ENCODE measurements at places on chromosomes 11 and 22.

DNA sequence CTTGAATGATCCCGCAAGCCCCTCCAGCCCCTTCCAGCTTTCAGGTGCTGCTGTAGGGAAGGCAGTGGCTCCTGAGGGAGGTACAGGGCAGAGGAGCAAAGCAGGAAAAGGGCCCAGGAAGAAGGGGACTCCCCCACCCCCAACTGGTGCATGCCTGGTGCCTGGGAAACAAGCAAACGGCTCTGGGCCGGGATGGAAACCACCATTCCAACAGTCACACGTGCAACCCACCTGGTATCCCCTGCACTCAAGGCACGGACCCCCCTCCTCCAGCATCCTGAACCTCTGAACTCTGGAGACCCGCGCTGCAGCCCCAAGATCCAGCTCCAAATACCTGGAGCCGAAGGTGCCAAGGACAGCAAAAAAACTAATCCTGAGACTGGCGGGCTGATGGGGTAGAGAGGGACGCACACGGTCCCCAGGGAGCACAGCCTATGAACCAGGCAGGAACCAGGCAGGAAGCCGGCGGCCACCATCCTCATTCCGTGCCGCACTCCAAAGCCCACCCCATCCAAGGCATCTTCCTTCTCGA lies 537 bp downstream of the SCN4B start:
- no peak for DNase-seq

DNA sequence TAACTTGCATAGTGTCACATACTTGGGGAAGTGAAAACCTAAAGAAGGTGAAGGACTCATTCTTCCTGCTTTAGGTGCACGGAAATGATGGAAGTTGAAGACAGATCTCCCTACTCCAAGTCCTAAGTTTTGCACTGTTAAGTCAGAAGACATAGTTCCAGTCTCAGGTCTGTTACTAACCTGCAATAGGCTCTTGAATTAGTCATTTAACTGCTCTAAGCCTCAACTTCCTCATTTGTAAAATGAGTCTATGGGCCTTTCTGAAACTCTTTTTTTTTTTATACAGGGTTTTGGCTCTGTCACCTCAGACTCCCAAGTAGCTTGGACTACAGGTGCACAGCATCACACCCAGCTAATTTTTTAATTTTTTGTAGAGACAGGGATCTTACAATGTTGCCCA lies 30.8 kb upstream of the POU2AF1 start:
- no peak for DNase-seq

DNA sequence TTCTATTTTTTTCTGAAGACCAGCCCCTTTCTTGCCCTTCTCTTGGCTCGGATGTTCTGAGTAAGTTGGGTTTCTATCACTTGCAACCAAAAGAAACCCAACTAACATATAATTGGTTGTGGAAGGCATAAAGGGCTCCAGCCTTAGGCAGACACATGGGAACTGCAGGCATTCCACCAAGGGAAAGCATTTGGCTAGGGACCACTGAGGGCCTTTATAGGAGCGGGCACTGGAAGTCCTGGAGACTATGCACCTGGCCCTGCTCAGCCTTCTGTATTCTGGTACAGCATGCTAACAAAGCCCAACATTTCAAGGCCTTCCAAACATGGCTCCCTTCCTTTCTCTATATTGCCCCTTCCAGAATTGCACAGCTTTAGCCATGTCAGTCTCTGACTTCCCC lies 17.6 kb upstream of the LMO1 start:
- DNase-seq: no peak

GRCh38 chr22:44005524-44005923 lies 18.6 kb upstream of the PARVB start:
- DNase-seq: no peak

GRCh38 chr11:8263109-8263768 lies 439 bp downstream of the LMO1 start:
- peak; percentile 13 for DNase-seq

GRCh38 chr22:22941831-22942510 lies 54.4 kb downstream of the IGLL5 start:
- peak; percentile 5 for DNase-seq

DNA sequence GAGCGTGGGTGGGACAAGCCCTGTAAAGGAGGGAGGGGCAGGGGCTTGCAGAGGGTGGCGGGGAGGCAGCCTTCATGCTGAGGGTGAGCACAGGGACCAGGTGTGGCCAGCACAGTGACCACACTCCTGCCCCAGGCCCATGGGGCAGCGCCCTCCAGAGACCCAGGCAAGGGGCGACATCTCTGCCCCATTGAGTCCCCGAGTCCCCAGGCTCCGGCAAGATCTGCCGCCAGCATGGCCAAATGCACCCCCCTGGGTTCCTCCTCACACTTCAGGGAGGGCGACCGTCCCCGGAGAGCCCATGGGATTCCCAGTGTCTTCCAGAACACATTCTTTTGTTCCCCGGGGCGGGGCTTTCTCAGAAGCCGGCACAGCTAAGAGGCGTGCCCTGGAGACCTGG lies 362.5 kb downstream of the TBC1D22A start:
- no peak for DNase-seq

DNA sequence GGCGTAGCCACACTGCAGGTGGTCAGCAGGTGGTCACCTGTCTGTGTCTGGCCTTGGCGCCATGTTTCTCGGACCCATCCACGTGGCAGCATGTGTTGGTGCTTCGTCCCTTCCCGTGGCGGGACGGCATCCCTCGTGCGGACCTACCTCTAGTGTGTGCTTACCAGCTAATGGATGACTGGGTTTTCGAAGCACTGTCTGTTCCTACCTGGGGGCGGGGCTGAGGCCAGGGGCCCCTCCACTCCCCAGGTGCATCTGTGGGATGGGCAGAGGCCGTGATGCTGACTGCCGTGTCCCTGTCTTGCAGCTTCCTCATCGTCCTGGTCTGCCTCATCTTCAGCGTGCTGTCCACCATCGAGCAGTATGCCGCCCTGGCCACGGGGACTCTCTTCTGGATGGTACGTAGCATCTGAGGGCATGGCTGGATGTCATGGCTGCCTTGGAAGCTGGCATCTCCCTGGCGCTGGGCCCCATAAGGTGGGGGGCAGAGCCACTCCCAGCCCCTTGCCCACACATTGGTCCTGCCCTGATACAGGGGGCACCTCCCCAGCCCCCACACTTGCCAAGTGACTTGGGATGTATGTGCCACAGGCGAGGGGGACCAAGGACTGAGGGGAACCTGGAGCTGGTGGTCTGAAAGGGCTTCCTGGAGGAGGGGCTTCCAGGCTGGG lies 82.9 kb downstream of the KCNQ1 start:
- no peak for DNase-seq

- DNase-seq: no peak
These were observed 72.1 kb downstream of the ELFN2 start for GRCh38 chr22:37355174-37355573.

DNA sequence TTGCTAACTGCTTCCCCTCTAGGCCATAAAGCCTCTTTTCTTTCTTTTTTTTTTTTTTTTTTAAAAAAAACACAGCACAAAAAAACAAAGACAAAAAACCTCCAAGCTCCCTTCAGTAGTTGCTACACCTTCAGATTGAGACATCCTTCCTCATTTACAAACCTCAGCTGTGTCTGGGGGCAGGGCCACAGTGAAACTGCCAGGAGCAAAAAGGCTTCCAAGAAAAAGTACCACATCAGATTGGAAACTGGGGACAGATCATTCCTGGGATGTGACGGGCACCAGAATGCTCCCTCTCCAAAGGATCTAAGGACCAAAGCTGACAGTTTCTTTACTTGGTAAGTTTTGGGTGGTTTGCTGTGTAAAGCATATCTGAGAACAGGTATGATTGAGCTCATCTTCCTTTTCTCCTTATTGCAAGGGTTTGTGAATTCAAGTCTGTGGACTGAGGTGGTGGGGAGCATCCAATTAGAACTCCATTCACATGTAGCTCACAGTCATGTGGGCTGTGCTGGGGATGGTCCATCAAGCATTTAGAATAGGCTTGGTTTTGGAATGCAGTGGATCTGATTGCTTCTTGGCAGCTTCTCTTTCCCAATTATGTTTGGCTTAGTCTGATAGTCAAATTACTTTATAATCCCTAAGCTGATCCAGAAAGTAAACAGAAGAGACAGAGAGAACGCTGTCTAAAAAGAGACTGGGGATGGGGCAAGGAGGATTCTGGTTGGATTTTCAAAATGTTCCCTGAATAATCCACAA lies 705 bp downstream of the BBOX1 start:
- no peak for DNase-seq

DNA sequence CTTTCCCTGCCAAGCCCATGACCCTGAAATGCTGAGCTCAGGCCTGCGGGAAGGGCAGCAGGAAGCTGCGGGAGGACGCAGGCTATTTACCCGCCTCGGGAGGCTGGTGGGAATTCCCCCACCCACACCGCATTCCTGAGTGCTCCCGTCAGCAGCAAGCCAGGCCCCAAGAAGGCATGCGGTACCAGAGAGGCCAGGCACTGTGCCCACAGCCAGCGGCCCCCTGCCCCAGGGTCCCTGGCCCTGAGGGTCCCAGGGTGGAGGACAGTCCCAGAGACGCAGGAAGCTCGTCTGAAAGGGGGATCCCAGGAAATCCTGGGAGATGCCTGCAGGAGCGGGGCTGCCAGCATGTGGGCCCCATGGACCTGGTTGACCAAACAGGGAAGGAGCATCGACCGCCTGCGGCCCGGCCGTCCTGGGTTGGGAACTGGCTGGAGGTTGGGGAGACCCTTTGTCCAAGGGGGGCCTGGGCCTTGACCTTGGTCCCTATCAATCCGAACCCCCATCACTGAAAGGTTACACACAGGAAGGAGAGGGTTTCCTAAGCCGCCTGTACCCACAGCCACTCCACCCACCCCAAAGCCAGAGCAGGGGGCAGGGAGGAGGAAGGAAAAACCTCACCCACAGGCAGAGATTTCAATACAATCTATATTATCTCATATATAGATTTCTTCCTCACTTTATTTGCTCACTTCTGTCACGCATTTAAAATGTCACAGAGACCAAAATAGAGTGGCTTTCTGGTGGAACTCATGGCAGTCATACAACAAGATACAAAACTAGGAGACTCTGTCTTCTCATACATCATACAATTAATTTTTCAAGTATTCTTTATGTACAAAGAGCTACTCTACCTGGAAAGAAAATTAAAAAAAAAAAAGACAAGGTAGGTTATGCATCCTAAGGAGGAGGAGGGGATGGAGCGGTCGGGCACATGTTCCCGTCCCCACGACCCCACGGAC lies 17.1 kb downstream of the MAFF start:
- peak; percentile 53 for DNase-seq

DNA sequence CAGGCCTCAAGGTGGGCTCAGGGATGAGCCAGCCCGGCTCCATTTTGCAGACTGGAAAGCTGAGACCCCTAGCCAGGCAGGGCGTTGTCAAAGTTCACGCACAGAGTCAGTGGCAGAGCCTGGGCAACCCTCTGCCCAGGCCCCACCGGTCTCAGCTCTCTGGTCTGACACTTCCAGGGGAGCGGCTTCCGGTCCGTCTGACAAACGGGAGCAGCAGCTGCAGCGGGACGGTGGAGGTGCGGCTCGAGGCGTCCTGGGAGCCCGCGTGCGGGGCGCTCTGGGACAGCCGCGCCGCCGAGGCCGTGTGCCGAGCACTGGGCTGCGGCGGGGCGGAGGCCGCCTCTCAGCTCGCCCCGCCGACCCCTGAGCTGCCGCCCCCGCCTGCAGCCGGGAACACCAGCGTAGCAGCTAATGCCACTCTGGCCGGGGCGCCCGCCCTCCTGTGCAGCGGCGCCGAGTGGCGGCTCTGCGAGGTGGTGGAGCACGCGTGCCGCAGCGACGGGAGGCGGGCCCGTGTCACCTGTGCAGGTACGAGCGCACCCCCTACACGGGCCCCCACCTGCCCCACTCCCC lies 36.0 kb downstream of the CD6 start:
- DNase-seq: no peak

GRCh38 chr11:1484695-1485503 lies 1.7 kb downstream of the MOB2 start:
- no peak for DNase-seq

DNA sequence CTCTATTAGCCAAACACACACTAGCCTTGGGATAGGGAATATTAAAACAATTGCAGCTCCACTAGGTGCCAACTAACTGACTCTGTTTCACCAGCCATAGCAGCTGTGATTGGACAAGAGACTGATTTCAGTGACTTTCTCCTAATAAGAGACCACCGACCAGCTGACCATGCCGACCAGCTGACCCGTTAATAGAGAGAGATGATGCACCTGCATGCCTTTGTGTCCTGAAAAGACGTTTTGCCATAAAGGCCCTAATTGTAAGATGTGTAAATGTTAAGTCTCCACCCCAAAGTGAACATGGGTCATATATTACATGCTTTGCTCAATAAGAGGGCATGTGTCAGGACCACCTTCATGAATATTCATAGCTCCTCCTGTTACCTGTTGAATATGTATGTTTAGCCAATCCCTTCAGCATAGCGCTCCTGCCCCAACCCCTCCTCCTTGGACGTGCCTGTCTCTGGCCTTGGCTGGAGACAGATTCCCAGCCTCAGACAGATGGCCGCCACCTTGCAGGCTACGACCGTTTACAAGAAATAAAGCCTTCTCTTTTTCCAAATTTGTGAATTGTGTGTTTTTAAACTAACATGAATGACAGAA lies 1.3 kb upstream of the NADSYN1 start:
- no peak for DNase-seq

GRCh38 chr22:28943501-28943879 lies 60.1 kb downstream of the ZNRF3 start:
- DNase-seq: no peak

DNA sequence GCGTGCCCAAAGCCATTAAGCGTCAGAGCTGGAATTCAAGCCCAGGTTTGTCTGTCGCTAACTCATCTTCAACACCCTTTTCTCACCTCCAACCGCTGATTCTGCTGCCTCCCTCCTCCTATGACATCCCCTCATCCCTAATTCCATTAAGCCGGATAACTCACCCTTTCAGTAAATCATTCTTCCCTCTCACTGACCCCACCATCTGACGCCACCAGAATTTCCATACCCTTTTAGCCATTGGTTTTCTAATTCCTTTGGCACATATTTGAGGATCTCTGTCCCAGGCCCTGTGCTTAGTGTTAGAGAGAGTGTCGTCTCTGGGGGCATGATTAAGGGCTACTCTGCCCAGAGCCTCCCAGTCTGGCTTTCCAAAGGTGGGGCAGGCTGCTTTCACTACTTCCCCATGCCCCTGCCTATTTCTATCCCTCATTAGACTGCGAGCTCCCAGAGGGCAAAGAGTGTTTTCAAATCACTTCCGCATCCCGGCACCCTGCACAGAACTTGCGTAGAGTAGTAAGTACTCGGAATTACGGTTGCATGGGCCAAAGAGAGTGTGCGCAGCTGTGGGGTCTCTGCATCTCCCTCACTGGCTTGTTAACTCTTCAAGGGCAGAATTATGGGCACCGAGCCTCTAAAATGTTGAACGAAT lies 3.9 kb downstream of the KLHL35 start:
- no peak for DNase-seq

DNA sequence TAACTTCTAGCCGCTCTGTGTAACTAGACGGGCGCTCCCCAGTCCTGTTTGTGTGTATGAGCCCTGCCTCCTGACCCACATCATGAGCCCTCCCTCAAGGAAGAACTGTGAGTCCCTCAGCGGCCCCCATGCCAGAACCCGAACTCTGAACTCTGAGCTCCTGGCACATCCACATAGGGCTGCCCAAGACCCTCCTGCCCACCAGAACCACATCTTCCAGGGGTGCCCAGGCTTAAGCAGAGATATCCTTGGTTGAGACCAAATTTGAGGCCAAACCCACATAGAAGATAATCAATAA lies 3.0 kb downstream of the TRIM29 start:
- DNase-seq: no peak
